ENCODE measurements at places on chromosomes 2 and 18.

DNA sequence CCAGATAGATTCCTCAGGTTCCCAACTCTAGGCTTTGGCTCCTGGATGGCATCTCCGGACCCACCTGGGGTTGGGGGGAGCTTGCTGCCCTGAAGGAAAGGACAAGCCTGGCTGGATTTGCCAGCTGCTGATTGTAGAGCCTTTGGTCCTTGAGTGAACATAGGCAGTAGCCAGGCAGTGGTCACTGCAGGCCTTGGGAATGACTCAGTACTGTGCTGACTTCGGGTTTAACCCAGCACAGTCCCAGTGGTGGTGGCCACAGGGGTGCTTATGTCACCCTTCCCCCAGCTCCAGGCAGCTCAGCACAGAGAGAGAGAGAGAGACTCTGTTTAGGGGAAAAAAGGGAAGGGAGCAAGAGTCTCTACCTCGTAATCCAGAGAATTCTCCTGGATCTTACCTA lies 27.7 kb upstream of the ACTR2 start:
- no peak for DNase-seq

DNA sequence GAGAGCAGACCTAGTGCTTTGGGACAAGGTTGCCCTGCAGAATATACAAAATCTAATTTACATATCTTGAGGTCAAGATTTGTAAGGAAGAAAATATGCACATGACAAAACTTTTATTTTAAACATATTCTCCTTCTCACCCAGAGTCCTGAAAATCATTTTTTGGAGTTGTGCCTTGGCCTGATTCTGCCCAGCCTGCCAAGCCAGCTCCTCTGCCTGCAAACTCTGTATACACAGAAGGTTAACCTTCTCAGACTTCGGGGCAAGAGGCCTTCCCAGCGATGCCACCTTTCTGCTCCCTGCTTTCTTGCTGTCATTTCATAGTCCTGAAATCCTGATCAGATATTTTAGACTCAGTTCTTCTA lies 95.8 kb upstream of the CAVIN2 start:
- DNase-seq = no peak

GRCh38 chr2:223297788-223298187 lies 245.8 kb downstream of the KCNE4 start:
- DNase-seq = no peak

DNA sequence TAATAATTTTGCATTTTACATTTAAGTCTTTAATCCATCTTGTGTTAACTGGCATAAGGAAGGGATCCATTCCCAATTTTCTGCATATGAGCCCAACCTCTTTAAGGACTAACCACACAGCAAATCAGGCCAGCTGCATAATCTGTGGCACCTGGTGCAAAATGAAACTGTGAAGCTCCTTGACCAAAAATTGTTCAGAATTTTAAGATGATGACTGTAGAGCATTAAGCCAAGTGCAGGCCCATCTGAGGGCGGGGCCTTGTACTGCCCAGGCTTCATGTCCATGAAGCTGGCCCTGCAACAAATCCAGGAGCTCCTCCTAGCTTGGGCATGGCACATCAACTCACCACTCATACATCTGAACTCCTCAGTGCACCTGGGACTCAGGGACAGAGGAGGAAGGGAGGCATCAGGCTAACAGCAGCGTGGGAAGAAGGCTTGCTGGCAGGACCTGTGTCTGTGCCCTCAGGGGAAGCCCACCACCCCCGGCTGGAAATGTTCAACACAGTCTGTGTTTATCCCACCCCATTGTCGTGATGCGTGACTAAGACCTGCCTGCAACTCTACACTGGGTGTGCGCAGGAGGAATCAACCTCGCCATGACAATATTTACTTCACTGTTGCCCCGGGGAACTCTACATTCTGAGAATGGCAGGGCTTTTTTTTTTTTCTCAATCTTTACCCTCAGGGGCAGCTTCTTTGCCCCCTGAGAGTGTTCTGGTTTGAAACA lies 128.9 kb upstream of the SIX2 start:
- no peak for DNase-seq

DNA sequence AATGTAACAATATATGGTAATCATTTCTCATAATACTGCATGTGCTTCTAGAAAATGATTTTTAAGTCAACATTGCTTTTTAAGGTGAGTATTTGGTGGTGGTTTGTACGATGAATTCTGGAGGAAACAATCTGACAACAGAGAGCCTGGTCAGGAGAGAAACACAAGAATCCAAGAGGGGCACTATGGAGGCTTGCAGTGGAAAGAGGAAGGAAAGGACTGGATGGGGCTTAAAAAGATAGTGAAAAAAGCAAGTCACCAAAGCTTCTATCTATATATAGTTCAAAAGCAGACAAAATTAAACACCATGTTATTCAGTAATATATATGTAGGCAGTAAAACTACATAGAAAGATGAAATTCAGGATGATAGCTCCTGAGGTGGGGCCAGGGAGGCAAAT lies 109.4 kb upstream of the SERTAD2 start:
- no peak for DNase-seq

GRCh38 chr2:67320861-67321587 lies 76.1 kb upstream of the ETAA1 start:
- no peak for DNase-seq

Data from non-pigmented ciliary epithelial cell (primary cell).